ENCODE measurements at places on chromosomes 16 and 17.

GRCh38 chr16:85574672-85575475 lies 38.2 kb upstream of the GSE1 start:
- no peak for DNase-seq

GRCh38 chr17:32520104-32520701 lies 33.4 kb downstream of the CDK5R1 start:
- peak; percentile 68 for DNase-seq

DNA sequence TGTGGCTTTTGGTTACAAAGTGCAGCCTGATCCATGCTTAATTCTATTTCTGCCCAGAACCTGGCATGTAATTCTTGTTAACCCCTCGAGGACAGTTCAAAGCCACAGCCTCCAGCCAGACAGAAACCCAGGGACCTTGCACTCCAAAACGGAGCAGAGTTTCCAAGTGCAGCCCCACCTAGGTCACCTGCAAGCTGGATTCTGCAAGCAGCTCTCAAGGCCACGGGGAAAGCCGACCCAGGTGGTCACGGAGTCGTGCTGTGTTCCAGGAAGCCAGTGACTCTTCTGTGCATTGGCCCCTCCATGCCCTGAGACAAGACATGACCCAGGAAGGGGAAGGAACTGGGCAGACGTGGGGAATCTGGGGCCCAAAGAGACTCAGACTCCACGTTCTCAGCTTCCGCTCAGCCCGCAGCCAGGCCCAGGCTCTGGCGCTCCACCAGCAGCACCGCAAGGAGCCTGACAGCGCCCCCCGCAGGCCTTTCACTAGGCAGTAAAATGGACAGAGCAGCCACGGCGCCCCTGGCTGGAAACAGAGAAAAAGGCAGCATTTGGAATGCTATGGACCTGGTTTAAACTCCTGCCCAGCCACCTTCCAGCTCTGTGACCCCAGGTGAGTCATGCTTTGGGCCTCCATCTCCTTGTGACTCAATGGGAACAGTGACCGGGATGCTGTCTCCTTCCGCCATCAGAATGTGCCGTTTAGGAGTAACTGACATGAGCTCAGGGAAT lies 27.3 kb upstream of the GSG1L start:
- DNase-seq = no peak

DNA sequence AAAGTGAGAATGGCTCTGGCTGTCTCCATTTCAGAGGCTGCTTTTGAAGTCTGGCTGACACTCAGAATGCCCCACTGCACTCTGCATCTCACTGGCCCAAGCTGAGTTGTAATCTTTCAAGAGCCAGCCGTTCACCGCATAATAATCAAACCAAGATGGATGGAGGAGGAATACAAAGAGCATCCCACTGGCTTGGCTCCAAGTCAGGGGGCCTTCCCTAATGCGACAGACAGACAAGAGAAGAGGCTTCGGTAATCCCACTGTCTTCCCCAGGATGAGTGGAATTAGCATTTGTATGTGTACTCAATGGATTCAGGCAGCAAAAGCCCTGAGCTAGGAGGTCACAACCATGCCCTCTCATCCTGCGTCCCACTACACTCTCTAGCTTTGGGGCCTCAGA lies 68.0 kb downstream of the CBLN1 start:
- DNase-seq = no peak

- no peak for DNase-seq
Measured at GRCh38 chr17:38724337-38724988, 5.7 kb upstream of the CISD3 start.

DNA sequence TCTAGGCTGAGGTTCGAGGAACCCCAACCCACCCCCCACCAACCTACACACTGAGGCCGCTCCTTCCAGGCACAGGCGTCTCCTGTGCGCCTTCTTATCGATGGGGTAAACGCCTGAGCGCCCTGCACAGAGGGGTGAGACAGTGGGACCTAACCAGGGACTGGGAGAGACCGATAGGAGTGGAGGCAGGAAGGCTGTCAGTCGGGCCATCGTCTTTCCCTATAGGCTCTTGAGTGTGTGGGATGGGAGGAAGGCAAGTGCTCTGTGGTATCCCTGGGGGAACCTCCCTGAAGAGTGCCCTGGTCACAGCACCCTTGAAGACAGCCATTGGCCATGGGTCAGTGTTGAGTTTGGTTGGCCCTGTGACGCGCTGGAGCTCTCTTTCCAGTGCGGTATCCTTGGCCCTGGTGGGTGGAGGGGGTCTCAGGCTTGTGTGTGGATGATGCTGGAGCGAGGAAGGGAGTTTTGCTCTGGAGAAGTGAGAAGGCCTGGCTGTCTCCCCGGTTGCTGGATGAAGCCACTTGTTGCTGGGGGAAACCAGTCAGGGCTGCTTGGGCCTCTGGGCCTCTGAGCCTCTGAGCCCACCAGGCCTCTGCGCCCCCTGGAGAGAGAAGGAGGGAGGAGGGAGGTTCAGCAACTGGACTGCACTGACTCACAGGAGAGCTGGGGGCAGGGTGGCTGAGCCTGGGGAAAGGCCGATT lies 1.7 kb downstream of the GPRC5C start:
- no peak for DNase-seq

DNA sequence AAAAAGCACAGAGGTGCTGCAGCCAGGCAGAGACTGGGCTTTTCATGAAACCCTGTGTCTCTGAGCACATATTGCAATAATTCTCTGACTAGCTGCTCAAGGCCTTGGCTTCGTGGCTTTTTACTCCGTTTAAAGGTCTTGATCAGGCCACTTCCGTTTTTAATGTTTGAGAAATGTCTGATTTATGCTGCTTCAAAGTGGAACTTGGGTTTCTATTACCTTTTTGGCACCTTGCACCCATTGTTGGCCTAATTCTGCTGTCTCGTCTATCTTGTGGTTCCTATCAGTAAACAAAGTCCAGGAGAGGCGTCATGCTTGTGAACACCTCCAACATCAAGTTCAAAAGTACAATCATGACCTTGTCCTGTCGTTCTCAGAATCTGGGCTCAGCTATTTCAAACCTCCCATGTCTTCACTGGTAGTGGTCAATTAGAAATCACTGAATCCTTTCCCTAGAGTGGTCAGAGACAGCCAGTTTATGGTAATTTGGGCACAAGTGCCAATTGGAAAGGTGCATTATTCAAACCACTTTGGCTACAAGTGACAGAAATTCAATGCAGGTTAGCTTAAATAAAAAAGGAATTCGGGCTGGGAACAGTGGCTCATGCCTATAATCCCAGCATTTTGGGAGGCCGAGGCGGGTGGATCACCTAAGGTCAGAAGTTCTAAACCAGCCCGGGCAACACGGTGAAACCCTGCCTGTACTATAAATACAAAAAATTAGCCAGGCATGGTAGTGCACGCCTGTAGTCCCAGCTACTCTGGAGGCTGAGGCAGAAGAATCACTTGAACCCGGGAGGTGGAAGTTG lies 33.3 kb upstream of the METTL9 start:
- DNase-seq = no peak

Measured in GM06990 (cell line).